NCI-H774 (cell line): ENCODE measurements at places on chromosomes 2 and 18.

DNA sequence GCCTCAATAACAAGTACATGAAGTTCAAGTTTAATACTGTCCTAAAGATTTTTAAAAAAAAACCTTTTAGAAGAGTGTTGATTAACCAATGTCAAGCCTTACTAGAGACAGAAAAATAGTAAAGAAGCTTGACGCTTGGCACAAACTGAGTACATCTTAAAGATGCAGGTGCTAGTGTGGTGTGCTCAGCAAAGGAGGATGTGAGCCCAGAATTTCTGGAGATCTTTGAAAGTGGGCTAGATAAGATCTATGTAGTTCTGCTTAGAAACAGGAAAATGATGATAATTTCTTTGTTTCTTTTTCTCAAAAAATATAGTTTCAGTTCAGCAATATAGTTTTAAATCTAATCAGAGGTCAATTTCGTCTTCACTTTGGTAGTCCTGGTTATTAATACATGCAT, 118.3 kb upstream of the KLHL14 start:
- no peak for DNase-seq

DNA sequence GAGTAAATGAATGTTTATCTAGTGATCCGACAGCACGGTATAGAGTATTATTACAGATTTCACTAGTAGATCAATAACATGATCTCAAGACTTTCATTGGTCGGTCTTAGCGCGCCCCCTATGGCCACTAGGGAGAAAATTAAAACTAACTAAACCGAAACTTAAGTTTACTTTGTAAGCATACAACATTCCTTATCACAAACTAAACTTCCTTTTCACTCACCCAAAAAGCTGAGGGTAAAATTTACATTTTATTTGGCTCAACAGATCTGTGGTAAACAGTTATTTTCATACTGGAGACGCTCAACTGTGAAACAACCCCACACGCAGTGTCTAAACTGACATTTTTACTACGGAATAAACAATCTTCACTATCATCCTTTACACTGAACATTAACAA, 215.6 kb upstream of the MAP2 start:
- DNase-seq: no peak

DNA sequence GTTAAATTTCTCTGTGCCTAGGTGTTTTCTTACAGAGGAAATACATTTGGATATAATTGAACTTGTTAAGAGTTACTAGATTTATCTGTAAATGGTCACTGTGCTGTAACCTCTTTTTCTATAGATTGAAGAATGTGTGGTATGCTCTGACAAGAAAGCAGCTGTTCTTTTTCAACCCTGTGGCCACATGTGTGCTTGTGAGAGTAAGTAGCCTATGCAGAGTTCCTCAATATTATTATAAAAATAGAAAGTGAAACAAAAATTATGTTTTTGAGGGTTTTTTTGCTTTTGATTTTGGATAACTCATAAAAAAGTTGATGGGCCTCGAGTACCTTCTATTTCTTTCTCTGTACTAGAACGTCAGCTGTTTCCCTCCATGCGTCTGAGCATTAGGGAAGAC, 112.4 kb downstream of the MIB1 start:
- DNase-seq: no peak

- no peak for DNase-seq
Observed at GRCh38 chr2:130985206-130985780, 108.0 kb downstream of the FAM168B start.

DNA sequence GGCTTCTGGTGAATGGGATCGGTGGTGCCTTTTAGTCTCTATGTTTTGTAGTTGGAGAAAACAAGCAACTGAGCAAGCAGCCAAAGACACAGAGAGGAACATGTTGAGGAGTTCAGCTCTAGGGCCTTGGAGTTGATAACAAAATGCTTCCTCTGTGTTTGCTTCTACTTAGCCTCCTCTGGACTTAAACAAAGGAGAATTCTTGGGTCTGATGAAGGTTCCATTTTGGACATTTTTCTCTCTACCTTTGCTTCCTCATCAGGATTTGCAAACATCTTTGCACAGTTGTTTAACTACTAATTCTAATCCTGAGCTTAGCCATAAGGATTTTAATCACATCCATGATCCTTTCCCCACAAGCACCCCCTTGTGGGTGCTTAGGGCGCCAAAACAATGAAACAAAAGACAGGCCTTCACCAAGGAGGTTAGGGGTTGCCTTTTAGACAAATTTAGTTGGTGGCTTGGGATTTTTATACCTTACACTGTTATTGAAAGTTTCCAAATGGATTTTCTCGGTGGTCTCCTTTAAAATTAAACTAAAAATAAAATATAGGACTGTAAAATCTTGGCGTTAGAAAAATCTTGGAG, 148.5 kb upstream of the SATB2 start:
- no peak for DNase-seq

DNA sequence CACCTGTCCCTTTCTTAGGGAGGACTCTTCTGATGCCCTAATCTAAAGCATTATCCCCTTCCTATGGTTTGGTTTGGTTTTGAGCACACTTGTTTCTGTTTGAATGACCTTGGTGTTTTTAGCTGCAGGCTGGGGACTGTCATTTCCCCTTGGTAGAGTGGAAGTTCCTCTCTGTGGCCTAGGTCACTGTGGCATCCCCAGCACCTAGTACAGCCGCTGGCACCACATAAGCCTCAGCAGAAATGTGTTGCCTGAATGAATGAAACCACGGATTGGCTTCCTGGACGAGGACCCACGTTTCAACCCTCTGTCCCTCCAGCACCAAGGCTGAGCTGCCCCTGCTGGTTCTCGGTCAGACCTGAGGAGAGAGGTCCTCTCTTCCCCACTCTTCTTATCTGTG, 159.9 kb downstream of the CTIF start:
- DNase-seq: no peak

DNA sequence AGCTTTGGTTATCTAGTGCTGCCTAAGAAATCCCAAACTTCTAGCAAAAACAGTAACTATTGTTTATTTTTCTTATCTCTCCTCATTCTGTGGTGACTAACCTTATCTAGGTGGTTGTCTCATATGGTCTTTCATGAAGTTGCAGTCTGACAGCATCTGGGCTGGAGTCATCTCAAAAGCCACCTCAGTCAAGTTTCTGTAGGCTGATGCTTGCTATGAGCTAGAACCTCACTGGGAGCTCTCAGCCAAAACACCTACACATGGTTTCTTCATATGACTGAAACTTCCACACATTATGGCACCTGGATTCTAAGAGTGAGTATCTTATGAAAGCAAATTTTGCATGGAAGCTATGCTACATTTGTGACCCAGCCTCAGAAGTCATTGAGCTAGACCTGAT, 596.4 kb upstream of the VRK2 start:
- no peak for DNase-seq
